ENCODE measurements at places on chromosomes 1 and 21.
A peak's percentile ranks its signal among the peaks of the same experiment; 100 is the strongest.

GRCh38 chr1:94550396-94550795 is 8.8 kb upstream of the F3 start:
- DNase-seq: no peak

GRCh38 chr1:207429963-207430362 is 24.2 kb upstream of the CR2 start:
- no peak for DNase-seq

DNA sequence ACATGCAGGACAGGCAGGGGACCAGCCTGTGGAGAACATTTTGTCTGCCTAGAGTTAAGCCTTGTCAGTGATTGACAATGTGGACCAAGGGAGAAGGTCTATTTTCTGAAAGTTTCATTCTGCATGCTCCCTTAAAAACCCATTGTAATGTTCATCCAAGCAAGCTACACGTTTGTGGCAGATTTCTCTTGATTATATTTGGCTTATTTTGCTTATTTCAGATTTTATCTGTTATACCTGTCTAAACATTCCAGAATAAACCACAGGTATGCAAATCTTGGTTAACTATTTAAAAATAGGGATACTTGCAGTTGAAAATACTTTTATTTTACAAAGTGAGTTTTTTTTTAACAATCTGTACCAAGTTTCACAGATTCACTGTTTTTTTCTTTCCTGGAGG is 78.2 kb upstream of the F3 start:
- no peak for DNase-seq

DNA sequence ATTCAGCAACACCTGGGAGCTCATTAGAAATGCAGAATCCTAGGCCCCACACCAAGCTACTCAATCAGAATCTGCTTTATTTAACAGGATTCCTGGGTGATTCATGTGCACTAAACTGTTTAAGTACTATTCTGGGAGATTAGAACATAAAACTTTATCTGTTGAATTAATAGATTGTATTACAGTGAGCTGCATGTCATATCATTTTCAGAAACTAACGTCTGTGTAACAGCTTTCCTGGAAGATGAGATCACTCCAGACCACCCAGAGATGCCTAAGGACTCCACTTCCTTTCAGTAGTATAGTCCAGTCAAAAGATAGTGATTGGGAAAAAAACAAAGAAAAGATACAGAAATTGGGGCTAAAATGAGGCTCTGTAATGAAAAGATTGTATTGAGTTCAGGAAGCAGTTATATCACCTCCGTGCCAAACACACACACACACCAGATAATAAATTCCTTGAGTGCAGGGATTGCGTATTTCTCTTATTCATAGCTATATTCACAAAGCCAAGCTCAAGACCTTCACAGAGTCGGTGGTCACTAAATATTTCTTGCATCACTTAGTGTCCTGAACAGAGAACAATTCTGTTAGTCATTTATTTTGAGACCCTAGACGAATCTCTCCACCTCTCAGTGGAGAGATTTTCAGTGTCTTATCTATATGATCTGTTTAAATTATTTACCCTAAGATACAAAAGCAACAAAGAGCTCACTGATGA is 178.2 kb downstream of the DSCAM start:
- DNase-seq: no peak

GRCh38 chr1:87437663-87438295 is 109.1 kb downstream of the LMO4 start:
- no peak for DNase-seq

GRCh38 chr1:9809100-9809510 is 14.7 kb downstream of the CLSTN1 start:
- no peak for DNase-seq

- DNase-seq: no peak
Observed at GRCh38 chr1:200918006-200918405, 23.3 kb downstream of the INAVA start.

- DNase-seq: no peak
Observed at GRCh38 chr1:178684111-178684510, 40.9 kb upstream of the RALGPS2 start.

DNA sequence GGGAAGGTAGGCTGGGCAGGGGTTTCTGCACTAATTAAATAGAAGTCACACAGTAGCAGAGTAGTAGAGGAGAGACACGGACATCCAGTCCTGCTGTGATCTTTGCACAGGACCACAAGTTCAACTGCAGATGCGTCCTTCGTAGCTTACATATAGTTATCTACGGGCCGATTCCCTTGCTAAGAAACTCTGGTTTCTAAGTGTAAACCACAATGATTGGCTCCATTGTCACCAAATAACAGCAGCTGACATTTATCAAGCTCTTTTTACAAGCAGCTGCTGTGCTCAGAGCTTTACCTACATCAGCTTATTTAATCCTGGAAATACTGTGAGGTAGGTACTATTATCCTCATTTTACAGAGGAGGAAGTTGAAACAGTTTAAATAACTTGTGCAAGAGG is 3.1 kb downstream of the SLC45A3 start:
- DNase-seq: no peak

- DNase-seq: no peak
Observed at GRCh38 chr1:205077158-205077933, 6.9 kb downstream of the TMEM81 start.

DNA sequence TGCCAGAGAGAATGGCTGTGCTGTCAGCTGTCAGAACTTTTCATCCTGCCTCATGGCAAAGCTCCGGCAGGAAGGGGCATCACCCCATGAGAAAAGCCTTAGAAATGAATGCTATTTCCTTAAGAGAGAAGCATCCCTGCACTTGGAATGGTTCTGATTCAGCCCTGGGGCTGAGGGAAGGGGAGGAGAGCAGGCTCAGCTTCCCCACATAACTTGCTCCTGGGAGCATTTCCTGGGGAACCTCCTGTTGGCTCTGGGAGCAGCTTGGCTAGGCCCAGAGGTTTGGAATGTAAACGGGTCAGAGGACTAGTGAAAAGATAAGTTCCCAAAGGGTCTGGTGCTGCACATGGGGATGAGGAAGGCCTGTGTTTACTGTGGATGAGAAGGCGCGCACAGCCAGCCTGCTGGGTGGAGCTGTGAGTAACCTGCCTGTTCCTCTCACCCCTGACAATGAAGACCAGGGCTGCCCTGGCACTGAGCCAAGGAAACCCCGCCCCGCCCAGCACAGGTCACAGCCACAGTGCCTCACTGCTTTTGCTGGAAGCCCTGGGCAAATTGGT is 5.0 kb downstream of the PRELP start:
- no peak for DNase-seq

DNA sequence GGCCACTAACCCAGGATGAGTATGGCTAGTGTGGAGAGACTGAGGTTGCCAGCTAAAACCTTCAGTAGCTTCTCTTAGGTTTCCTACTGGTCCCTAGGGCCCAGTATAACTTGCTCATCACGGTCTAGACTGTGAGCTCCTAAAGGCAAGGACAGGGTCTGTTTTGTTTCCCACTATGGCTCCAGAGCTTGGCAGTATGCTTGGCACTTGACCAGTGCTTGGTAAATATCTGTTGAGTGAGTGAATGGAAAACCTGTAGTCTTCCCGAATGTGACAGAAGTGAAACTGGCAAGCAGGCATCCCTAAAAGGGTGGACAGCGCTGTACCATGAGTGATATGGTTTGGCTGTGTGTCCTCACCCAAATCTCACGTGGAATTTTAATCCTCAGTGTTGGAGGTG is 13.1 kb upstream of the PARS2 start:
- no peak for DNase-seq

DNA sequence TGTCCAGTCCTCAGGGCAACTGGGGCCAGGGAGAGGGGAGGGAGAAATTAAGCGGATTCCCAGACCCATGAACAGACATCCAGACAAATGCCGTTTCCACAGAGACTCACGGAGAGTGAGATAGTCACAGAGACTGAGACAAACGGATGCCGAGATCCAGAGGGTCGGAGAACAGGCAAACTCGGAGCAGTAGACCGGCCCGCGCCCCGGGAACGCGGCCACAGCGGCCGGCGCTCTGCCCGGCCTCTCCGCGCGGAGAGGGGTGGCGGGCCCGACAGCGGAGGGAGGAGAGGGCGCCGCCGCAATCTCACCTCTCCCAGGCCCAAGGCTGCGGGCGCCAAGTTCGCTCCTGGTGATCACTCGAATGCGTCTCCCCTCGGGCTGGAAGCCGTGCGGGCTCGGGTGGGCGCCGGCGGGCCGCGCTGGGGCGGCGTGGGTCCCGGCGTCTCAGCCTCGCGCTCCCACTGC is 831 bp upstream of the FOXD2 start:
- peak; percentile 21 for DNase-seq

DNA sequence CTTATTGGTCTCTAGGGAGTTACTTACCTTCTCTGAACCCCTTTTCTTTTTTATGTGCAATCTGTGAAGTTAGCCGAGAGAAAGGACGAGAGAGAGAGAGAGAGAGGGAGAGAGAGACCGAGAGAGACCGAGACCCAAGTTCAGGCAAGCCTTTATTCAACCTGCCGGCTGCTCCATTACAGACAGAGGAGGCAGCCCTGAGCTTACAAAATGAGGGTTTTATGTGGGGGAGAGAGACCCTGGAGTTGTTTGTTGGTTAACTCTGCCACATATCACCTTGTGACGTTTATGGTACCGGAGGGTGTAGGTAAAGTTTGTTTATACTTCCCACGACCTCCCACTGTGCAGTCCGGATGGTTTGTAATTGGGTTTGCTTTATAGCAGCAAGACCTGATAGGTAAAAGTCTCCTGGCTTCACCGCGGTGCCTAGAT is 1.5 kb upstream of the MCOLN3 start:
- DNase-seq: no peak

DNA sequence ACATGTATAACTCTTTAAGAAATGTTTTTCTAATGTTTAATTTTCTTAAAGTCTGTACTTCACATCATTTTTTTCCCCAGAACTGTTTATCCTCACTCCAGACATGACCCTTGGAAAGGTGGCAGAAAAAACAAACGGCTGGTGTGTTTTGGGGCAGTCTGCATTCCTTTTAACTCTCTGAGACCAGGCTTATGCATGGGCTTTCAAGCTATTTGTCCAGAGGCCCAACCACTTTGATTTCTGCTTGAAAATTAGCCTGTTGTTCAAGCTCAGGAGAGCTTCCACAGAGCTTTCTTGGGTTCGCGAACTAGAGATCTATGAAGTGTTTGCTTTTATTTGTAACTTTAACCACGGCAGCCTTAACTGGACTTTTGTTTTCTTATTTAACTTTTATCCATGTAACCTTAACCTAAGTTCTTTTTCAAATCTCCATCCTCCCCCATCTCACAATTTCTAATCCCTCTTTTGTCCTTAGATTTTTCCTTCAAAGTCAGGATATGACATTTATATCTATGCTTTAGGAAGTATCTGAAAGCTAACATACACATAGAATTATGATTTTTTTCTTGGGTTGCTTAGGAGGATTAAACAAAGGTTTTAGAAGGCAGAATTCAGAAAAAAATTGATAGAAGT is 111.8 kb downstream of the FGGY start:
- no peak for DNase-seq

DNA sequence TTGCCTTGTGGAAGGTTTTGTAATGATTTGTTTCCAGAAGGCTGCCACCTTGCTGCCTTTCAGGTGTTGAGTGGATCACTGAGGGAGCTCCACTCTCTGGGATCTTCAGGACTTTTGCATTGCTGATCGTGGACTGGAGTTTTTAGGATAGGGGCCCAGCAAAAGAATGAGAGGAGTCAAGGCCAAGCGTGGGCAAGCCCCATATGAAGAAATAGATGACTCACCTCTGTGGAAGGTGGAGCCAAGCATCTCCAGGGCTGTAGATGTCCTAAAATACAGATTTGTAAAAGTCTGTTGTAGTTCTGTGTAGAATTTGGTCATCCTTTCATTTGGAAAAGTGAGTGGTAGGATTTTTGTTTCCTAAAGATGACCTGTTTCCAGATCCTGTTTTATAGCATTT is 67.0 kb downstream of the ST3GAL3 start:
- no peak for DNase-seq

GRCh38 chr1:69567652-69568420 is at the start of gene LRRC7:
TSS of gene LRRC7 (plus strand) at chr1:69567922. CDS start at chr1:69568640, 718 bp downstream.
- DNase-seq: no peak

GRCh38 chr1:212605441-212606394 is 2.8 kb upstream of the ATF3 start:
- DNase-seq: no peak

DNA sequence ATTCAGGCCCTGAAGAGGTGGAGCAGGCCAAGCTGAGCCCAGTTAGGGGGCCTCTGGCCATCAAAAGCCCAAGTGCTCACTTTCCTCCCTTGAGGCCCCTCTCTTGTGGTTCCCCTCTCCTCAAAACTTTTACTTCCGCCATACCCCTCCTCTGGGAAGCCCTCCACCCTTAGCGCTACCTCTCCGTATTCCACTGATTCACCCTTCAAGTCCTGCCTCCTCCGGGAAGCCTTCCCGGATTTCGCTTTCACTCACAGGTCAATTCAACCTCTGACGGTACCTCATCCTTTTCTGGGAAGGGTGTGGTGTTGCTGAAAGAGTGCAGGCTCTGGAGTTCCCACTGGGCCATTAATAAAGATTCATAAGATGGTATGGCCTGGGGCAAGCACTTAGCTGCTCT is 19.1 kb downstream of the SPOCD1 start:
- DNase-seq: no peak

DNA sequence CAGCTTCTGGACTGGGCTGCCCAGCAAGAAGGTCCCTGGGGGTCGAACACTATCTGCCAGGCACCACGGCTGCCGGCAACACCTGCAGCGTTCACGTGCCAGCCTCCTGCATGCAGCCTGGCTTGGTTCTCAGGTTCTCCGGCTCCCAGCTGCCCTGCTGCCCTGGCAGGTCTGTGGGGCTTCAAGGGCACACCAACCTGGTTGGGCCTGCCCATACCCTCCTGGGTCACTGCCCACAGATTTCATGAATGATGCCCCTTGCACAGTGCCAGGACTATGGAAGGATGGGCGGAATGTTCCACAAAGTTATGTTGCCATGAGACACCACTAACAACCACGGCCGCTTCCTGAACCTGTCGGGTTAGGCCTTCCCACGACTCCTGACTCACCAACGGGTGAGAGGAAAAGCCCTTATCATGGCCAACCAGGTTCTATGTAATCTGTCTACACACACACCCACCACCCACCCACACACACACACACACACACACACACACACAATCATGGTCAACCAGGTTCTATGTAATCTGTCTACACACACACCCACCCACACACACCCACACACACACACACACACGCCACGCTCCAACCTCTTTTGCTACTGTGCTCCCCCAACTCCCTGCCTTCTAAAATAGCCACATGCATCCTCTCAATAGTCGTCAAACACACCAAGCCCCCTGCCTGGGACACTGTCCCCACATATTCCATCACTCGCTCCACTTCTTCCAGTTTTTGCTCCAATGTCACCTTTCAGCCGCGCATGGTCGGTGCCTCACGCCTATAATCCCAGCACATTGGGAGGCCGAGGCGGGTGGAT is 32.2 kb downstream of the HSPG2 start:
- DNase-seq: no peak

GRCh38 chr1:18528616-18529015 is 47.9 kb downstream of the KLHDC7A start:
- DNase-seq: no peak

GRCh38 chr21:18369115-18369514 is 34.5 kb downstream of the TMPRSS15 start:
- no peak for DNase-seq

GRCh38 chr1:150926097-150926741 is at the start of gene SETDB1:
TSS of gene SETDB1 (plus strand) at chr1:150926363. CDS start at chr1:150927715, 1,352 bp downstream.
- peak; percentile 91 for DNase-seq
